ENCODE measurements at places on chromosomes 16 and 17.

DNA sequence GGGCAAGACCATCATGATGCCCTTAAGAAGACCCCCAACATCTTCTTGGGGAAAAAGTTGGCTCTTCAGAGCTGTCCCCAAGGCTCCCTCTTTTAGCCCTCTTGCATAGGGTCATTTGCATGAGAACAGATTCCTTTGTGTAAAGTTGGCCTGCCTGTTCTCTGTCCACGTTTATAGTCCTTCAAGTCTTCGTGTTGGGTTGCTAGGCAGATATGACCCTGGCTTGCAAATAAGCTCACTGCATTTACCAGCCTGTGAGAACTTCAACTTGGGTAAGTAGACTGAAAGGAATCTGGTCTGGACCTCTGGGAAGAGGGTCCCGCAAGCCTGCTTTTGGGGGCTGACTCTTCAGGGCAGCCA, 2.9 kb downstream of the ARSG start:
- no peak for DNase-seq

DNA sequence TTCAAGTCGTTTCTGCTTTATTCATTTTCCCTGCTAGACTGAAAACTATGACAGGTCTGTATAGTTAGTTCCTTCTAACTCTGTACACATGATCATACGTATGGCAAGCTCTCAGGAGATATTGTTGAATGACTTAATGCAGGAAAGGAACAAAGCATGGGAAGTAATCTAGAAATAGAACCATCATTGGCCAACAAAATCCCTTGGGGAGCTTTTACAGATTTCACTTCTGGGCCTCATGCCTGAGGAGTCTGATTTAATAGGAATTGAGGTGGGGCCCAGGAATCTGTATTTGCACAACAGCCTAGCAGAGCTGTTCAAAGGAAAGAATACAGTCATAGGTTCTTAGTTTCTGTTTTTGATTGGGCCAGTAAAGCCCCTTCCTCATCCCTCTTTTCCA, 229.2 kb downstream of the MAP2K6 start:
- peak; percentile 38 for DNase-seq

- DNase-seq, result peak; percentile 85
Measured at GRCh38 chr16:17359788-17360390, 110.9 kb downstream of the XYLT1 start.

DNA sequence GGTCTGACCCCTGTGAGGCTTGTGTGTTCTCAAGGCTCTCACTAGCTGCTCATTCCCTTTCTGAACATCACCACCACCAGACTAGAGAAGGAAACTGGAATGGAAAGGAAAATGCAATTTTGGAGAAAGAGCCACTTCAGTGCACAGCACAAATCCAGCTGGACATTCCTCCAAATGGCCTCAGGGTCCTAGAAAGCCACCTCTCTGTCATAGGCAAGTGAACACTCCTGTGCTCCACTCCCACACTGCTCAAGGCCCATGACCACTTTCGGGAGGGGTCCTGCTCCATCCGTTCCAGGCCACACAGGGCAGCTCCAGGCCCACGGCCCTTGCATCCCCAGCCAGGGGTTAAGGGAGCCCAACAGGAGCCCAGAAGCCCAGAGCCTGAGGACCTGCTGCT, 2.6 kb downstream of the LRRC75A start:
- DNase-seq, result no peak

DNA sequence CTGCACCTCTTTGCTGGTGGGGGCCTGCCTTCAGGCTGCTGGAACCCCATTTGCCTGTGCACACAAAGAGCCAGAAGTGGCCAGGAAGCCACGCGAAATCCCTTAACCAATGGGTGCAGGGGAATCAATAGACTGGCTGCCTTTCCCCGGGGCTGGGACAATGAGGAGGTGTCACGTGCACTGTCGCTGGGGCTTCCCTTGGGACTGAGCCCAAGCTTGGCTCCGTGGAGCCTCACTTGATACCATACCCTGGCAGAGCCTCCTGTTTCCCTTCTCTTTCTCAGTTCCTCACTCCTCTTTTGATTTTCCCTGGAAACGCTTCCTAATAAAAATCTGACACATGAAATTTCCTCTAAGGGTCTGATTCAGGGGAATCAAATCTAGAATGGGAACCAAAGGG, 38.8 kb upstream of the C16orf82 start:
- no peak for DNase-seq

DNA sequence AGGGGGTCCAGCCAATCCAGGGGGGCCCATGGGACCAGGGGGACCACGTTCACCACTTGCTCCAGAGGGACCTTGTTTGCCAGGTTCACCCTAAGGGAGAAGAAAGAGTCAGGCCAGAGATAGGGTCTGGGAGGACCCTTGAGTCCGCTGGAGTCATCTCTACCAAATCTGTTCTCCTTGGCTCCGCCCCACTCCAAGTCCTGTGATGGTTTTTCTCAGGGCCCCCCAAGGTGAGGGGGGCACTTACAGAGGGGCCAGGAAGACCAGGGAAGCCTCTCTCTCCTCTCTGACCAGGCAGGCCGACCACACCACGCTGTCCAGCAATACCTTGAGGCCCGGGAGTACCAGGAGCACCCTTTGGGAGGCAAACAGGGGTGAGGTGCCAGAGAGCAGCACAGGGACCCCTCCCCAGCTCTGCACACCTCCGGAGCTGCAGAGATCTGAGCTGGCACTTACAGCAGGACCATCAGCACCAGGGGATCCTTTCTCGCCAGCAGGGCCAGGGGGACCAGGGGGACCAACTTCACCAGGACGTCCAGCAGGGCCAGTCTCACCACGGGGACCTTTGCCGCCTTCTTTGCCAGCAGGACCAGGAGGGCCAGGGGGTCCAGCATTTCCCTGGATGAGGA, 12.4 kb downstream of the COL1A1 start:
- peak; percentile 34 for DNase-seq
